Smooth muscle cell of the coronary artery (primary cell): ENCODE measurements at places on chromosomes 6 and 20. TPM values are rescaled to one million over a fixed set of nuclear protein-coding genes. Genes with fewer than 3 reads are reported as not detected.

HEY2 gene
- total RNA-seq, result under 0.01 and 4.9 TPM in 2 replicates

BTBD3 gene
- 9.1 and 13.0 TPM in 2 replicates for total RNA-seq

CLPSL2 gene
- not detected in 2 replicates for total RNA-seq

ID4 gene
- 1.1 and 43.5 TPM in 2 replicates for total RNA-seq

LTA gene
- total RNA-seq, result not detected in 2 replicates

PLAGL1 gene
- total RNA-seq, result 12.6 and 22.8 TPM in 2 replicates

SNX21 gene
- 27.1 and 64.9 TPM in 2 replicates for total RNA-seq

PTCHD4 gene
- 3.5 and 9.8 TPM in 2 replicates for total RNA-seq

TMEM74B gene
- not detected in 2 replicates for total RNA-seq

ZBTB12 gene
- 6.2 and 12.4 TPM in 2 replicates for total RNA-seq

NKAIN4 gene
- 0.15 TPM in 1 of 2 replicates, not detected in the other for total RNA-seq

MUCL3 gene
- total RNA-seq, result not detected in 2 replicates

ZC3H12D gene
- 0.23 TPM in 1 of 2 replicates, not detected in the other for total RNA-seq

L3MBTL3 gene
- total RNA-seq, result 9.1 and 14.6 TPM in 2 replicates

GNAS-AS1 gene
- 0.35 and 1.1 TPM in 2 replicates for total RNA-seq

GRM4 gene
- total RNA-seq, result not detected in 2 replicates

FAM83C gene
- total RNA-seq, result not detected in 2 replicates

VSX1 gene
- not detected in 2 replicates for total RNA-seq

TPD52L1 gene
- 5.6 and 24.5 TPM in 2 replicates for total RNA-seq

PHACTR3 gene
- total RNA-seq, result not detected in 2 replicates

ARFGEF3 gene
- under 0.01 and 0.08 TPM in 2 replicates for total RNA-seq
